Activated T-cell treated with anti-CD3 and anti-CD28 coated beads, Interleukin-2, amount 50 U/mL, for 48 hours (primary cell): ENCODE measurements at places on chromosomes 2 and 18.

DNA sequence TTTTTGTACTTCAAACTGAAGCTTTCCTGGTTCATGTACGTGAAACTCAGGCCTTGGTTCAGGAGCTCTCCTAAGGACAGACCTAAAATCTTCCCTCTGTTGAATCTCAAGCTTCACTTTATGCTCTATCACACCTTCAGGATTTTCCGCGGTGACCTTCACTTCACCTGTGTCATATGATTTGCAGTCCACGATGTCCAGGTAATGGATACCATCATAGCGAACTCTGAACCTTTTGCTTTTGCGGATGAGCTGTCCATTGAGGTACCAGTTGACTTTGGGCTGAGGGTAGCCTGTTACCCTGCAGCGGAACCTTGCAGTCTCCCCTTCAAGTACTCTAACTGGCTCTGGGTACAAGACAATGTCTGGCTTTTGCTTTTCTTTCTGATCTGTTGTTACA lies 31.2 kb downstream of the TTN start:
- DNase-seq: no peak

GRCh38 chr2:174694196-174694878 lies 69.9 kb downstream of the CHRNA1 start:
- DNase-seq: no peak

GRCh38 chr2:191314697-191315364 lies 69.6 kb downstream of the MYO1B start:
- no peak for DNase-seq

GRCh38 chr18:10349561-10349960 lies 104.9 kb upstream of the APCDD1 start:
- no peak for DNase-seq

DNA sequence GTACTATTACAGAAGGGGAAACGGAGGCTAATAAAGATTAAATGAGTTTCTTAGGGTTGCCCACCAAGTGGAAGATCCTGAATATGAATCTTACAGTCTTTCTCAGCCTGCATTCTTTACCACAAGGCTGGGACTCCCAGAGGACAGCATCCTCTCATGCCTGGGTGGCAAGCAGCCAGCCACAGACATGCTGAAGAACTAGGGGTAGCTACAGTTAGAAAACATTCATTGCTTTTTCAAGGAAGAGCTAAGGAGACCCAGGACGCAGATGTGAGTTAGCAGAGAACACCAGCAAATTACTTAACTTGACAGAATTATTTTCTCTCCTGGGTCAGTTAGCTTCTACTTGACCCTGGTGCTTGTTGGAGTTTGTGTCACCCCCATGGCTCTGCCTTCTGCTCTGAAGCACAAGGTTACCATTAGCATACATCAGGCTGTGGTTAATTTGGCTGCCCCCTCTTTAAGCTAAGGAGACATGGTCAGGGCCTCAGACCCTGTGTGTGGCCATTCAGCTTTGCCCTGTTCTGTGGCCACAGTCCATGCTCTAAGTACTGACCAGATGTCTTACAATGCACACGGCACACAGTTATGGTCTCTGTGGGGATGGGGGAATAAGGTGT lies 132.3 kb upstream of the TNP1 start:
- DNase-seq: no peak

DNA sequence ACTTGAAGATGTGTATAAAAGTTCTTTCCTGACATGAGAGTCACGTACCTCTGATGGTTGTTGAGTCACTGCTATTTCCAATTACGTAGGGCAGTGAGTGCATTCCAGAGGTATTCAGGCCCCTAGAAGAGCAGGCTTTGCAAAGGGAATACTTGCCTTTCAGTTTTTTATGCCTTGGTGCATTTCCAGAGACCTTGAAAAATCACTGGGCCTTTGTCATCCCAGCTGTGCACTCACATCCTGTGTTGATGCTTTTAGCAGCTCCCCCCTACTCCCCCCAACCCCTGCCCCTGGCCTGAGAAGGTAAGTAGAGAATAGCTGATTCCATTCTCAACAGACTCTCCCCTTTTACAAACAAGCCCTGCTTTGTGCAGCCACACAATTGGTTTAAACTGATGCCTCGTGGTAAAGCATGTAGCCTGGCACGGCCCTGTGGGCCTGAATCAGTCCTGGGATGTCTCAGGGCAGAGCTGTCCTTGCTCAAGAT lies 174.2 kb downstream of the PRPF40A start:
- DNase-seq: no peak

GRCh38 chr2:113180131-113180946 lies 6.6 kb downstream of the PSD4 start:
- no peak for DNase-seq

DNA sequence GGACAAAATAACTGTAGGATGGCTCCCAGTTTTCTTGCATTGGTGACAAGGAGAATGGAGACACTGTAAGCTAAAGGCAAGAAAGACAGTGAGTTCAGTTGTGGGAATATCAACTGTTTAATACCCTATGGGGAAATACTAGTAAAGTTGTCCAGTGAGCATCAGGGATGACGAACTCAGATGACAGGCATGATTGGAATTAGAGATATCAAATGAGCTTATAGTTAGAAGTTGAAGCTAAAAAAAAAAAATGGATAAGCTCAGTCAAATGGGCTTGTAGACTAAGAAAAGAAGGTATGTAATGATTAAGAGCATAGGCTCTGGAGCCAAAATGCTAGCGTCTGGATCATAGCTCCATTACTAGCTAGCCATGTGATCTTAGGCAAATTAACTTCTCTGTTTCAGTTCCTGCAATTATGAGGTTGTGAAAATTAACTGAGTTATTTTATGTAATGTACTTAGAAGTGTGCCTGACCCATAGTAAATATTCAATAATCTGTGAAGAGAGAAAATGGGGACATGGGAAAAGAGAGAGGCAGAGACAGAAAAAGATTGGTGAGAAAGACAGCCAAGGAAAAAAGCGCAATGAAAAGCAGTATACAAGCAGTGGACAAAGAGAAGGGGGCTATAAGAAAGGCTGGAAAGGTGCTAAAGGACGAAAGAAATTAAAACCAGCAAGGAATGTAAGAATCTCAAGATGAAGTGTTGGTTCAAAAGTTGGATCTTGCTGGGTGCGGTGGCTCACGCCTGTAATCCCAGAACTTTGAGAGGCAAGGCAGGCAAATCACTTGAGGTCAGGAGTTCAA lies 95.7 kb upstream of the SLC39A10 start:
- no peak for DNase-seq

DNA sequence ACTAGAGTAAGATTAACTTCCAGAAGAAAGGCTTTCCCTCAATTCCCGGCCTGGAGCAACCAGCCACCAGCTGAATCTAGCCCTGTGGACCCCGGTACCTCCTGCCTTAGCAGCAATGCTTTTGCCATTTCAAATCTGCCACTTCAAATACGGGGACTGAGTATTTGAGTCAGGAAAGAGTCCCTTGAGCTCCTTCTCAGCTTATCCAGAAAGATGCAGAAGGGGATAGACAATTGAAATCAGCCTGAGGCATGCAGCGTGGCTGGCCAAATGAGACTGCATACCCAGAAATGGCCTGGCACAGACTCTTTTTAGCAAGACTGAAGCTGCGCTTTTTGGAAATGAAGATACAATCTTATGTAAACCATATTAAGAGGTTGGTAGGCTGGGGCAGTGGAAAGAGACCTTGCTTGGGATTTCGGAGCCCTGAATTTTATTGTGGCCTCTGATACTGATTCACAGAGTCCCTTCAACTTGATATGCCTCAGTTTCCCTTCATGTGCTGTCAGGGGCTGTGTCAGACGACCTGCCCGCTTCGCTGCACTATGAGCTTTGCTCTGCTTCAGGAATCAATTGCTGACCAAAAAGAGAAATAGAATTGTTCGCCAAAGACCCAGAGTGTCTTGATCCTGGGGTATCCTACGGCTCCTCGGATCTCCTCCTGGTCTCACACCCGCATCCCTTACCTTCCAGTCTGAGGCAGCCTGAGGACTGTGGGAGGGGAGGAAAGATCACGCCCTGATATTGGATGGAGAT lies 1.0 kb downstream of the MATN3 start:
- DNase-seq: no peak

- no peak for DNase-seq
Observed at GRCh38 chr2:163407296-163407695, 328.5 kb downstream of the FIGN start.

DNA sequence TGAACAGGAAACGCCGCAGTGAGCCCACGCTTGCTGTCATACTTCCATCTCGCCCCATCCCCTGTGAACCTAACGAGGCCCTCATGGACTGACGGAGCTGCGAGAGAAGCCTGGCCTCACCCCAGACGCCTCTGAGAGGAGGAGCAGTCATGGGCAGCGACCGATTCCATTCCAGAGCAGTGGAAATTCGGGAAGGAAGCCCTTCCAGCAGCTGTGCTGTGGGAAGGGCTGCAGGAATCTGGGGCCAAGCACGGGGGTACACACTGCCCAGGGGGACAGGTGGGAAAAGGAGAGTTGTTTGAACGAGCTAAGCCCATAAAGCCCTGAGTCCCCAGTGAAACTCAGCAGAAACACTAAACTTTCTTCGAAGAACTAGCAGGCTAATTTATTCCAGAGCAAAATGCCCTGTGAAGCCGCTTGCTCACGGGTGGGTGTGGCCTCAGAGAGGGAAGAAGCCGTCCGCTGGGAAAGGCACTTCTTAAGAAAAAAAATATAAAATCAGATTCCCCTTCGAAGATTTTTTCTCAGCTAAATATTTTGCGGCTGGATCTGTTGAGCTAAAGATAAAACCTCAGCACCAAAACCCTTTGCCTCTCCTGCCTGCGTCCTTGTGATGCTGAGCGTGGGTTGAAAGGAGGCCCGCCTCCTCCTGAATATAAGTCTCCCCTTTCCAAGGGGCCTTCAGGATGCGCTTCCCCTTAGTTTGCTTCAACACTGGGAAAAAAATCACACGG lies 38.2 kb downstream of the ANKMY1 start:
- DNase-seq: no peak

- DNase-seq: no peak
Observed at GRCh38 chr2:30293303-30293921, 62.1 kb downstream of the LBH start.

DNA sequence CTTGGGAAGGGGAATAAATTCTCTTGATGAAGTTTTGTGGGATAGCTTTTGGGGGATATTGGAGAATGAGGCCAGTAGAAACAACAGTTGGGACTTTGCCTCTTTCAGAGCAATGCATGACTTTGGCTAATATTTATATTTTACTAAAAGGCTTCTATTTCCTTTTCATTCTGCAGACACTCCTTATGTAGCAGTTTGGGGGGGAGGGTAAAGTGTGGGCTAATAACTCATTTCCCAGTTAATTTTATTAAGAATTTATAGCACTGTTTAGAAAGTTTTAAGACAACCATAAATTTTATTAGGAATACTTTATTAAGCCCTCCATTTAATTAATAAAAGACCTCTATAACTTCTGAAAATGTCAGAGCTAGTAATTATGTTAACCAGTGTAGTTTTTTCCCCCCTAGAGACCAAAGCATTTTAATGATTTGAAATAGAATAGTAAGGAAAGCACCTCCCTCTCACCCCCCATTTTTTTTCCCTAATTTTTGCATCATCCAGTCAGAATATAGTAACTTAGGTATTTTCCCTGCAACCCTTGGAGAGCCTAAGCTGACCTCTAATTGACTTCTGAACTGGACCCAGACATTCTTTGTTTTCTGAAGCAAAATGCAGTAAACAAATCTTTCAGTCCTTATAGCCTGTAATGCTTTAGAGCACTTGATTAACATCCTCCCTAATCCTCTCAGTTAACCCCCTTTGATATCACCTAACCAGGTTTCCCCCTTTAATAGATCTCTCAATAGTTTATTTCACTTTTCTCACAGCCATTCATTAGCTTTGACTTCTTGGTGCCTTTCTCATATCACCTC lies 5.0 kb upstream of the MEIS1 start:
- no peak for DNase-seq

DNA sequence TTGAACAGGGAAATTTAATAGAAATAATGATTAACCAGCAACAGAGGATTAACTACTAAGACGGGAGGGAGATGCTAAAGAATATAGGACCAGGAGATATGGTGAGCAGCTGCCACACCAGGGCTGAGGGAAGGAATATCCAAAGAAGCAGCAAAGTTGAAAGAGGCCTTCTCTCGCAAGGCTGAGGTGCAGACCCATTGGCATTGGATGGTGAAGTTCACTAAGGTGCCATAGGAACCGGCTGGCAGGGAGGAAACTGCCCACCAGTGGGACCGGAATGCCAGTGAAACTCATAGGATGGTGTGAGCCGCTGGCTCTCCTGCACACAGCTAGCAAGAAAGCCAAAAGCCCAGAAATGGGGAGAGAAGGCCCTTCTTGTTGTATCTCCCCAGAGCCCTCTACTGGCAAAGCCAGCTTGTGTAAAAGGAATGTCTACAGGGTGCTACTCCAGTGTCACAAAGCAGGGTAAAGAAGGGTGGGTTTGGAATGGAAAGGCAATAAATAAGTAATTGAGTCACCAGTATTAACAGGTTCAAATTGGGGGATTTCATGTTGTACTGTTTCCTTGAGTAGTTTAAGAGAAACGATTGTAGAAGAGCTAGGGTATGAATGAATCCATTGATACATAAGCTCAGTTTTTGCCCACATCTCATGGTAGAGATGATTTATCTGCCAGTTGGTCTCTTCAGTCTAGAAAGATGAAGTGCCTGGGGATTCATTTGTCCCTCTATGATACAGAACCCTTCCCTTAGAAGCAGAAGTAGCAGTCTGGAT lies 36.0 kb downstream of the FARP2 start:
- no peak for DNase-seq

- DNase-seq: no peak
Observed at GRCh38 chr2:72043985-72044384, 103.7 kb downstream of the CYP26B1 start.

GRCh38 chr2:171482308-171482707 lies 40.0 kb upstream of the CYBRD1 start:
- DNase-seq: no peak
